ENCODE measurements at places on chromosomes 7 and 10. TPM values are rescaled to one million over a fixed set of nuclear protein-coding genes. Genes with fewer than 3 reads are reported as not detected.

Gene ANLN
- 5.3 TPM for total RNA-seq

Gene DENND2A
- 20.2 TPM for total RNA-seq

Gene TFR2
- total RNA-seq: 0.43 TPM

Gene C7orf25
- total RNA-seq: 17.9 TPM

Gene OPN4
- not detected for total RNA-seq

Gene LLCFC1
- total RNA-seq: not detected

Gene FAM237B
- not detected for total RNA-seq

Gene FGFBP3
- total RNA-seq: 1.2 TPM

Gene ZP3
- total RNA-seq: not detected

Gene EBF3
- total RNA-seq: 0.77 TPM

Gene BTBD16
- 0.14 TPM for total RNA-seq

GRCh38 chr10:85565381-85565780, 801.2 kb downstream of the GRID1 start:
- H3K27ac ChIP-seq: no peak overlapping the region
- H3K4me3 ChIP-seq: no peak overlapping the region
- no peaks in the 10 kb centered on the region for H3K27me3 ChIP-seq
- H3K36me3 ChIP-seq: no peaks in the 10 kb centered on the region
- no peaks in the 10 kb centered on the region for H3K4me1 ChIP-seq

- H3K4me1 ChIP-seq: no peaks in the 10 kb centered on the region
Measured at GRCh38 chr10:54708591-54708990, 92.4 kb downstream of the PCDH15 start.

GRCh38 chr7:146126767-146127509, 10.3 kb downstream of the CNTNAP2 start:
- H3K36me3 ChIP-seq: no peaks in the 10 kb centered on the region
- DNase-seq: no peak
- no peak overlapping the region for H3K27ac ChIP-seq
- no peaks in the 10 kb centered on the region for H3K27me3 ChIP-seq
- no peak overlapping the region for H3K4me3 ChIP-seq

DNA sequence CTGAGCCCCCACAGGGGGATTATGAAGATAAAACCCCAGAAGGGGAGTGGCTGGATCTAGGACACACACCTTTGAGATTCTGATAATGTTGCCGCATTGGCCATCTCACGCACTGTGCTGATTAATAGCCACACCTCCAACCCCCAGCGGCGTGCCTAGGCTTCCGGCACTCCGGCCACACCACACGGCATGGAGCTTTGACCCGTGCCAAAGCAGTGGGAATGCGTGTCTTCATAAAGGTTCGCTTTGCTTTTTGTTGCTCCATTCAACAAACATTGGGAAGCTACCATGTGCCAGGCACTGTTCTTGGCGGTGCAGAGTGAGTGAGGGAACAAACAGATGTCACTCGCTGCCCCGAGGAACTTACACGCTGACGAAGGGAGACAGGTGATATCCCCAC, 117.6 kb downstream of the TCERG1L start:
- no peaks in the 10 kb centered on the region for H3K4me1 ChIP-seq
- no peak for DNase-seq
- H3K27me3 ChIP-seq: no peaks in the 10 kb centered on the region
- no peak overlapping the region for H3K27ac ChIP-seq

DNA sequence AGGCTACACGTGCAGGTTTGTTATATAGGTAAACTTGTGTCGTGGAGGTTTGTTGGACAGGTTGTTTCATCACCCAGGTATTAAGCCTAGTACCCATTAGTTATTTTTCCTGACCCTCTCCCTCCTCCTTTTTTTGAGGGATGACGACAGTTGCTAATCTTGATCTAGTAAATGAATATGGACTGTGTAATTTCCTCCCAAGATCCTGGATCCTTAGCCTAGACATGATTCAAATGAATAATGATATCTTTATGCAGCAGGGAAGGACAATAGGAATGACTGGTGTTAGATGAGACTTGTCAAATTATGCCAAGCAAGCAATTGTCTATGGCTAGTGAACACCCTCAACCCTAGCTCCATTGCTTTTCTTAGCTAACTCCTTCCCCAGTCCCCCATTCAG, 156.2 kb downstream of the PLPP4 start:
- H3K27me3 ChIP-seq: no peaks in the 10 kb centered on the region
- no peak for DNase-seq
- H3K4me3 ChIP-seq: no peak overlapping the region
- H3K4me1 ChIP-seq: no peaks in the 10 kb centered on the region
- no peak overlapping the region for H3K27ac ChIP-seq
- H3K36me3 ChIP-seq: no peaks in the 10 kb centered on the region

GRCh38 chr10:71661779-71662336, 57.7 kb downstream of the C10orf105 start:
- H3K4me1 ChIP-seq: no peaks in the 10 kb centered on the region
- DNase-seq: no peak

DNA sequence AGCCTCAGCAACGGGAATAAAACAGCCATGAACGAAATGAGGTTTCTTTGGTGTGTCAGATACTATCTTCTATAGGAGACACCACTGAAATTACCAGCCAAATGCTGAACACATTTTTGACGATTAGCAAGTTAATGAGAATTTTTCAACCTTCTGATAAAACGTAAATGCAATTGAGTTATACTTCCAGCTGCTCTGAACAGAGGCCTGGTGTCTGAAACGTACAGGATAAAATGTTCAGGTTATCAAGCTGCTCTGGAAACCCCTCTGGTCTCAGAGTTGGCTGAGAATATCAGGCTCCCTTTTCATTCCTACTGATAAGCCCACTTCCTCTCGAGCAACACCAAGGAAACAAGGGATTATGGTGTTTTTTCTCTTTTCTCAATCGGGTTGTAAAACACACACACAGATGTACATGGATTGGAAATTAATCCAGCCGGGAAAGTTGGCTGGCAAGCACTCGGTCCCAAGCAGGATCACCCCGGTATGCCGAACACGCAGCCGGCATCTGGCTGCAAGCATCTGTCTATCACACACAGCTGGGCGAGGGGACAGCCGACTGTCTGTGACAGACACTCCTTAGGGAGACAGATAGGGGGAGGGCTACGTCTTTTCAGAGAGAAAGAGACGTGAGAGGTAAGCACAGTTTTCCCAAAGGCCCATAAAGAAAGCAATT, 171.8 kb downstream of the PRKAG2 start:
- no peak for DNase-seq
- H3K36me3 ChIP-seq: no peaks in the 10 kb centered on the region
- no peaks in the 10 kb centered on the region for H3K27me3 ChIP-seq

DNA sequence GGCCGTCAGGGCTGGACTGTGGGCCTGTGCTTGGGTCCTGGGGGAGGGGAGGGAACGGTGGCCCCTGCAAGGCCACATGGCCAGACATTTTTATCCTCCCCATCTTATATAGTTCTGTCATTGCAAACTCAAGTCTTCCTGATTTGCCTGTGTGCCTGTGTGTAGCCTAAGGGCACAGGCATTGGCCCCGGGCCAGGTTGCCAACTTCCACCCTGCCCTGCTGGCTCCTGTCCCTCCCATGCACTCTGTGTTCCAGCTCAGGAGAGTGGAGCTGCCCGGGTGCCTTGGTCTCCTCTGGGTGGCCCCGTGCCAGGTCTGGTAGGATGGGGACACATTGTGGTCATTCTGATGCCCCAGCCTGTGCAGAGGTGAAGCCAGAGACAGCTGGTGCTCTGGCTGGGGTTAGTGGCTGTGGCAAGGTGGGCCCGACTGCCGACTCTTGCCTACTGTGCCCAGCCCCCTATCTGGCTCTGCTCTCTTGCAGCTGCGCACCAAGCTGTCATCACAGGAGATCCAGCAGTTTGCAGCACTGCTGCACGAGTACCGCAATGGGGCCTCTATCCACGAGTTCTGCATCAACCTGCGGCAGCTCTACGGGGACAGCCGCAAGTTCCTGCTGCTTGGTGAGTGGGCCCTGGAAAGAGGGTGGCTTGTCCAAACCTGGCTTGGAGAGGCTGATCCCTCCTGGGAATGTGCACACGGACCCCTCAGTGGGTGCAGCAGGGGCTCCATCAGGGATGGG, 14.8 kb downstream of the NACAD start:
- no peaks in the 10 kb centered on the region for H3K36me3 ChIP-seq
- H3K4me3 ChIP-seq: no peak overlapping the region
- DNase-seq: no peak
- H3K27me3 ChIP-seq: no peaks in the 10 kb centered on the region

GRCh38 chr7:156753229-156753560, 112.6 kb downstream of the RNF32 start:
- no peaks in the 10 kb centered on the region for H3K36me3 ChIP-seq
- H3K27ac ChIP-seq: no peak overlapping the region
- no peak for DNase-seq
- no peaks in the 10 kb centered on the region for H3K27me3 ChIP-seq
- no peaks in the 10 kb centered on the region for H3K4me1 ChIP-seq

- H3K27me3 ChIP-seq: no peaks in the 10 kb centered on the region
- no peak overlapping the region for H3K4me3 ChIP-seq
- H3K36me3 ChIP-seq: no peaks in the 10 kb centered on the region
- peaks cover 10% of the 10 kb centered on the region for H3K4me1 ChIP-seq
- peak; percentile 48 for DNase-seq
- H3K27ac ChIP-seq: peak overlapping the region; percentile 60
Measured at GRCh38 chr7:89232-90019, 102.9 kb upstream of the FAM20C start.

- no peak overlapping the region for H3K4me3 ChIP-seq
- H3K36me3 ChIP-seq: no peaks in the 10 kb centered on the region
- H3K4me1 ChIP-seq: no peaks in the 10 kb centered on the region
- DNase-seq: no peak
- H3K27ac ChIP-seq: no peak overlapping the region
Measured at GRCh38 chr10:2839081-2839725, 228.1 kb upstream of the PFKP start.

DNA sequence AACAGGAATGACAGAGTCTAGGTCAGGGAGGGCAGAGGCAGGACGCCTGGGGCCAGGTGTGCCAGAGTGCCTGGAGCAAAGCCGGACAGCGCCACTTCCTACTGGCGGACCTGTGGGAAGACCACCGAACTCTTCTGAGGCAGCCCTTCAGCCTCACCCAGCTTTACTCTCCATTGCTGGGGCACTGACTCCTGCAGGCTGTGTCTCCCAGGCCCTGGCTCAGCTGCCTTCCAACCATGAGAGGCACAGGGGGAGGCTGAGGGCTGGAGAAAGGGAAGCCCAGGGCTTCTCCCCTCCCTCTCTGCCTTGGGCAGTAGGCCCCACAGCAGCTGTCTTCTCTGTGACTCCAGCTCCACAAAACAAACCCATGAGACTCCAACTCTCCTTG, 139.6 kb upstream of the UNC5B start:
- H3K36me3 ChIP-seq: no peaks in the 10 kb centered on the region
- no peak for DNase-seq
- no peak overlapping the region for H3K4me3 ChIP-seq
- no peaks in the 10 kb centered on the region for H3K27me3 ChIP-seq
- no peak overlapping the region for H3K27ac ChIP-seq
